Anterior cingulate cortex (tissue), 58 donors: ENCODE measurements at places on chromosomes 6 and 20.

DNA sequence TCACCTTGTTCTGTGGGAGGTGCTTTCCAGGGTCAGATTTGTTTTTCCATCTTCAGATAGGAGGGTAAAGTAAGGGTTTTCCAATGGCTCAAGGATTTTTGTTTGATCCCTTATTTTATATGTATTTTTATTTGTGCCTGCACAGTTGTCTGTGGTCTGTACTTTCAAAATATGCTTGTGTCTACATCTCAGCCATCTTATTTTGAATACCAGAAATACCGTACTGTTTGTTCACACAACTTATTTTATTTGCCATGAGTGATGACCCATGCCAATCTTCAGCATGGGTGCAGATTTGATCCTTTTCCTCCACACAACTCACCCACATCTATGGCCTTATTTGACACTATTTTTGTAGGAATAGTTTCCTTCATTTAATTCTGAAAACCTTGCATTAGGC, 72.2 kb upstream of the PTCHD4 start:
- no peak for DNase-seq

DNA sequence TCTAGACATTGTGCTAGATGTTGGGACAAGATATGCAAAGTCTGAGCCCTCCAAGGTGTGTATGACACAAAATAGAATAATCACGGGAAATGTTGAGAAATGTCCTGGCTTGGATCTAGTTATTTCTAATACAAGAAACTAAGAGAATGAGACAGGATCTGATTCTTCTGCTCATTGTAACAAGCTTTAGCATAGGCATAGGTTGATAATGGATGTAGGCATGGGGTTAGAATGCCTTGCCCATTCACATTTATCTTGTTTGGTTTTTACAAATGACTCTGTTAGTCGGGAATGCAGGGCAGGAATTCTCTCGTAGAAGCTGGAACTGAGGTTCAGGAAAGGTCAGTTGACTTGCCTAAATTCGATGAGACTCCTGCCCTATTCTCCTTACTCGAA, 1.5 kb upstream of the SLC26A8 start:
- no peak for DNase-seq

GRCh38 chr6:27545271-27546046, 72.6 kb upstream of the ZNF184 start:
- no peak for DNase-seq

- DNase-seq = no peak
Observed at GRCh38 chr6:143615785-143616184, 62.0 kb upstream of the PHACTR2 start.

DNA sequence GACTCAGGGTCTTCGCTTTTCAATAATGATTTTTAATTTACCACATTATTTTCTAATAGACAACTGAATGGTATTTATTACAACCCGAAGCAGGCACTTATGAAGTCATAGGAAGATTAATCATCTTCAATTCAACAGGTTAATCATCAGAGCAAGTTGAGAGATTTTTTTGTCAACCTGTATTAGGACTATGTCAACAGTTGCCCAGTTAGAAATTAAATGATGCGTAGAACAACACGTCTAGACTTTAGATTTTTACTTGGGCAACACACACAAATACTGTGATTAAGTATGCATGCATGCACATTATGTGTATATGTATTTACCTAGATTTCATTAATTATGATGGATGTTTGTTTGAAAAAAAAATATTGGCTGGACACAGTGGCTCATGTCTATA, 4.3 kb downstream of the ILRUN start:
- no peak for DNase-seq

DNA sequence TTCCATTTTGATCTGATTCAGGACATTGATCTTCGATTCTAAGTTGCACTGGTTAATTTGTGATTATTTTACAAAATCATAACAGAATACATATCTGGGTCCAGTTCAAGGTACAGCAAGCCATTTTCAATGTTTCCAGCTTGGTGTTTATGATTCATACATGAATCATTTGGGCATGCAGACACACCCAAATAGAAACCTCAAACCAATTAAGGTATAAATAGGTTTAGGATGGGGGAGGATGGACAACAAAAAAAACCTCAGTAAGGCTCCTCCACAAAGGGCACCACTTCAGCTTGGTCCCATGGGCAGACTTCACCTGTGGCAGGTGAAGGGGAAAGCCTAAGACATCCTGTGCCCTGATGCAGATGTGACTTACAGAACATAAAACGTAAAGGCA, 192.7 kb downstream of the KHDC1L start:
- DNase-seq = no peak

DNA sequence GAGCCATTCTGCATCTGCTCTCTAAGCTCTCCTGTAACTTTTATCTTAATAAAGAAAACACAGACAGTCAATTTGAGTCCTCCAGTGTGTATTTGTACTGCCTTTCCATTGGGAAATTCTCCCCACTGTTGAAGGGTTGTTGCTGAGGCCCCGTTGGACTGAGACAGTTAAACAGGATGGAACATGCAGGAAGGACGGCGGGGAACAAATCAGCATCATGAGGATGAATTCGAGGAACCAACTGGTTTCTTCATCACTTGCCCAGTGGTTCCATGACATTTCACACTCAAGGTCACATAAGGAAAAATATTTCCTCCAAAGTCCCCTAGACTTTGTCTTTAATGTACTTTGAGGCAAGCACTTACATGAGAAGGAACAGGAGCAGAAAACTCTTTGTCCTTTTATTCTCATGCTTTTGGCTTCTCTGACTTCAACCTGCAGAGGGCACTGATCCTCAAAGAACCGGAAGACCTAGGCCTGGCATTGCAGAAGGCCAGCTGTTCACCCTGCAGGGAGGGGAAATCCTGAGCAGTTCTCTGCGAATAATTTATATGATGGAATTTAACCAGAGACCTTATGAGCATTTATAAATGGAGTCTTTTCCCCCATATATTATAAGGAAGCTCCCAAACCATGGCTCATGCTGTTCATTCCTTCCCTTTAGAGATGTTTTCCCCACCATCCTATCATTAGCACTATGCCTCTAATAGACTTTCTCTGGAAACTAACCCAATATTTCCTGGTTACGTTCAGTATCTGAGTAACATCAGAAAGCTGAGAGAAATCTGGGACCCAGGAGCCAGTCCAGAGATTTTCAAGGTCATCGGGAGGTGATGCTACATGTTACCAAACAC, 55.2 kb upstream of the ADGRF1 start:
- peak; percentile 43 for DNase-seq

DNA sequence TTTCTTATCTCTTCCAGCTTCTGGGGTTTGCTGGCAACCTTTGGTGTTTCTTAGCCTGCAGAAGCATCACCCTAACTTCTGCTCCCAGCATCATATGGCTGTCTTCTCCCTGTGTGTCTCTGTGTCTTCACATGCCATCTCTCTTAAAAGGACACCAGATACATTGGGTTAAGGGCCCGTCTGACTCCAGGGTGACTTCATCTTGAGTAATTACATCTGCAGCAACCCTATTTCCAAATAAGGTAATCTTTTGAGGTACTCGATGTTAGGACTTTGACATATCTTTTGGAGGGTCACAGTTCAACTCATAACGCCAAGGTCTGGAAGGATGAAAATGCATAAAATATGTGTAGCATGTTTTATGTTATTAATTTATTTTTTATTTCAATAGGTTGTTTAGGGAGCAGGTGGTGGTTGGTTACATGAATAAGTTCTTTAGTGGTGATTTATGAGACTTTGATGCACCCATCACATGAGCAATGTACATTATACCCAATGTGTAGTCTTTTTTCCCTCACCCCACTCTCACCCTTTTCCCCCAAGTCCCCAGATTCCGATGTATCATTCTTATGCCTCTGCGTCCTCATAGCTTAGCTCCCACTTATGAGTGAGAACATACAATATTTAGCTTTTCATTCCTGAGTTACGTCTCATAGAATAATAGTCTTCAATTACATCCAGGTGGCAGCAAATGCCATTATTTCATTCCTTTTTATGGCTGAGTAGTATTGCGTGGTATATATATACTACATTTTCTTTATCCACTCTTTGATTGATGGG, 131.1 kb downstream of the TBXT start:
- no peak for DNase-seq

- DNase-seq = no peak
Observed at GRCh38 chr6:101845172-101845571, 451.7 kb downstream of the GRIK2 start.

DNA sequence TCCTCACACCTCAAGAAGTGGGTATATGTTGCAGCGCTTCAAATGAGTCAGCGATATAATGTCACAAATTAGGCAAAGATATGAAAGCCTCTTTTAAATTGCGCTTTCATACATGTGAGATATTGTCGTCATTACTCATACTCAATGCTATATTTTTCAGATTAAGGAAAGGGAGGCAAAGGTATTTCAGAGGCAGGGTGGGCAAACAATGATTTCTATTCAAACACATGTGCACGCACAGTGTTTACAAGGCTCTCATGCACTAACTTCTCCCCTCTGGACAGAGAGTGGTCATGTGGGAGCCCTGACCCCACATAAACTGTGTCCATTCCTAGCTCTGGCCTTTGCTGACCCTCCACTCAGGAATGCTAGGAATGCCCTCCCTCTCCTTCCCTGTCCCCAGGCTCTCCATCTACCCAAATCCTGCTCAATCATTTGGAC, 112.1 kb upstream of the TMEM170B start:
- no peak for DNase-seq

- DNase-seq = no peak
Observed at GRCh38 chr6:4665489-4666417, 110.5 kb upstream of the CDYL start.

DNA sequence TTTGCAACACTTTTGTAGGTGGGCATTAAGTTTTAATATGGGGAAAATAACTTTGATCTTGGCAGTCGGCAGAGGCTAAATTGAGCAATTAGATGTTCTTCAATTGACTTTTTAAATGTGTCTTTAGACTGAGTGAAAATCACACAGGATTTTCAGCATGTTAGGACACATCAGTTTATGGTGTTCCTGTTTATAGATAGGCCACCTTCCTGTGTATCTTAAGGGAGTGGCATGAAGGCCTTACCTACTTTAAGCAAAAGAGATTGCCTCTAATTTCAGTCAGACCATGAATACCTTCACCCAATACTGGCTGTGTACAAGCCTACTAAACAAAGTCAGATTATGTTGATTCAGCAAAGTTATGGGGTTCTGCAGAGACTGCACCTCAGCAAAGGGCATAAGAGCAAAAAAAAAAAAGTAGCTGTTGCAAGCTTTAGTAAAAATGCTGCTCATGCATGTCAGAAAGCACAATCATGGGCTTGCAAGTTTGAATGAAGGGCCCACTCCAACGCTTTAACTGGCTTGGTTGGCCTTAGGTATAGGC, 848.4 kb downstream of the PHF3 start:
- DNase-seq = no peak
